ENCODE measurements at places on chromosomes 7 and 10. TPM values are rescaled to one million over a fixed set of nuclear protein-coding genes. Genes with fewer than 3 reads are reported as not detected.

Gene CALML5
- total RNA-seq, result not detected

- H3K4me3 ChIP-seq, result no peak overlapping the region
- no peak for DNase-seq
- H3K36me3 ChIP-seq, result no peaks in the 10 kb centered on the region
- H3K27me3 ChIP-seq, result no peaks in the 10 kb centered on the region
Observed at GRCh38 chr10:84290235-84290634, 38.2 kb upstream of the CCSER2 start.

Gene LRRC18
- total RNA-seq, result 1.5 TPM

Gene CYCS
- total RNA-seq, result 7.9 TPM

DNA sequence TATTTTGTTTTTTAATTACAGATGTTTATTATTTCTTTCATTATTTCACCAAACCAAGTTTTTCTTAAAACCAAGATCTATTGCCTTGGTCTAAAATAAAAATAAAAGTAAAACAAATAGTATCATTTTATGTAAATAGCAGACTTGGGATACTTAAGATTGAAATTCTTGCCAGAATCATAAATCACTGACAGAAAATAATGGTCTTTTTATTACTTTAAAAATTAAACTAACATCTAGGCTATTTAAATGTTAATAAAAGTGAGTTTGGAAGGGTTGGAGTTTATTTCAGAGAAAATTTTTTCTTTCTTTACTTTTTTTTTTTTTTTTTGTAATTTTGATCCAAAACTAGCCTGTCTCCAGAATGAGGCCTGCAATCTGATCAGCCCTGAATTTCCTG lies 568.0 kb upstream of the IGFBP3 start:
- H3K36me3 ChIP-seq, result no peaks in the 10 kb centered on the region
- H3K4me3 ChIP-seq, result no peak overlapping the region
- H3K4me1 ChIP-seq, result no peaks in the 10 kb centered on the region

Gene SPDYE2
- not detected for total RNA-seq

Gene MYO1G
- 31.5 TPM for total RNA-seq

DNA sequence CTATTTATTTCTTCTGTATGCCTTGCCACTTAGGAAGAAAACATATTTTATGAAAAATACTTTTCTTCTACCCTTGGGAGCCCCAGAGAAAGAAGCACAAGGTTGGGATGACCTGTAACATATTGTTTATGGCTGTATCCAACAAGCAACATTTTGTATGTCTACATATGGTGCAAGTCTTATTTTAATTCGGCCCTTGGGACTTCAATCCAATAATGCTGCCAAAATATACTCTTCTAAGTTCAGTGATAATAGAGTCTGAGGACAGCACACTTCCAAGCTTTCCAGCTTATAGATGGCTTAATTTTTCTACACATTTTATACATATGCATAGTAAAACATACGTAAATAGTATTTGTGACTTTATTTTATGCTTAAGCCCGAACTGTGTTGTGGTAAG lies 318.5 kb upstream of the SEMA3A start:
- H3K27ac ChIP-seq, result no peak overlapping the region
- no peak overlapping the region for H3K4me3 ChIP-seq
- no peaks in the 10 kb centered on the region for H3K27me3 ChIP-seq
- DNase-seq, result no peak

- H3K4me1 ChIP-seq, result no peaks in the 10 kb centered on the region
- DNase-seq, result peak; percentile 87
- H3K27ac ChIP-seq, result no peak overlapping the region
- H3K27me3 ChIP-seq, result no peaks in the 10 kb centered on the region
- no peak overlapping the region for H3K4me3 ChIP-seq
Observed at GRCh38 chr7:139490130-139490529, 6.7 kb upstream of the KLRG2 start.

DNA sequence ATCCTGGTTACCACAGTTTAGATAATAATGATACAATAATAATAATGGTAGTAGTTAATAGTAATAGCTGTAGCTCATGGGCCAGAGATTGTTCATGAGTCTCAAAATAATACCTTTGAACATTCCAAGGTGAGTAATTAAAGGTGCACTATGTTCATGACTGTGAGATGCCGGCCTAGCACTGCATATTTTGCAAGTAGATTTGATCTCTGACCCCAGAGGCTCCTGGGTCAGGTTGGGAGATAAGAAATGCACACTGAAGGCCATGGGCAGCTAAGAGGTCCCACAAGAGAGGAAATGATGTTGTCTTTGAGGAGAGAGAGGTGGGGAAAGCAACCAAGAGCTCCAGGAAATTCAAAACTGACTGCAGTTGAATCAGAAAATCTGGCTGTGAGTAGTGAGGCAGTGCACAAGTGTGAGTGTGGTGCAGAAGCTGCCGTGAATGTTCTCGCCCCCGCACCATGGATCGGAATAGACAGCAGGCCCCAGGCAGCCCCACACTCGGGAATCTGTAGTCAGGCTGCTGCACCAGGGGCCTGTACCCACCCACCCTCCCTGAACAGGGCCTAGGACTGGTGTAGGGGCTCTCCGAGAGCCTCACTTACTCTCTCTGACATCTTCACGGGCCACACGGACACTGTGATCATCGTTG lies 11.9 kb downstream of the CPXM2 start:
- no peak overlapping the region for H3K4me3 ChIP-seq
- no peak overlapping the region for H3K27ac ChIP-seq
- H3K36me3 ChIP-seq, result no peaks in the 10 kb centered on the region
- no peaks in the 10 kb centered on the region for H3K4me1 ChIP-seq
- H3K27me3 ChIP-seq, result no peaks in the 10 kb centered on the region
- no peak for DNase-seq

DNA sequence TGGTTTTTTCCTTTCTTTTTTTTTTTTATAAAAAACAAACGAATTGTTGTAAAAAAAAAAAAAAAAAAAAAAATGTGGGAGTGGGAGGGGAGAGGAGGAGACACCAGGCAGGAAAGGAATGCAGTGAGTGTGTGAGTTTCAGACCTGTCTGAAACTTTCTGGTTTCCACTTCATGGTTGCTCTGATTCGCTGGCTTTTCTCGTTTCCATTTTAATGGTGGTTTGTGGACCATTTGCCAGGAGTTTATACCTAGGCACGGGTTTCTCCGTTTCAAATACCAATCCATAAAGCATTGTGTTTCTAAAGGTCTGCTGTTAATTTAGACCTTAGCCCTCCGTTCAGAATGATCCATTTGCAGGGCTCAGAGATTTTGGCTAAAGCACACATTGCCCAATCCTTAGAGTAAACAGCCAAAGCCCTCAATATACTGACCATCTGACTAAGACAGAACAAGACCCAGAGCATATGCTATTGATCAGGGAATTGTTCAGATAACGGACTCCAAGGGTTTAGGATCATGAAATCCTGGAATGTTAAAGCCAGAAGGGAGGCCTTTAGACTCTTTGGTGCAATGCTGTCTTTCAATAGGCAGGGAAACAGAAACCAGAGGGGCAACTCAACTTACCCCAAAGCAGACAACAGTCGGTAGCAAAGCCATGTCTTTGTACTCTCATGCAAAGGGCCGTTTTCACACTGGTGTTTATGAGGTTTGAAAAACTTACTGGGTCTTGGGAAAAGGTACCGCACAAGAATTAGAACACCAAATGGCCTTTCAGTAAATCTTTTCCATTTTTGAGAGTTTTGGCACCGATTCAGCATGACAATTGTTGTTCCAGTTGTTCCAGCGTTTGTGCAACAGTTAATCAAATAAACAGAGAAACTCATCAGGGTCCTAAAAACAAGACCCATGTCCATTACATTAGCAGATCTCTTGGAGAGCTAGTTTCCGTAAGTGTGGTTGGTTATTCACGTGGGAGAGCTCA lies 94.3 kb upstream of the AGBL3 start:
- peak overlapping the region; percentile 33 for H3K4me3 ChIP-seq
- peaks cover 5% of the 10 kb centered on the region for H3K4me1 ChIP-seq
- no peaks in the 10 kb centered on the region for H3K27me3 ChIP-seq
- DNase-seq, result no peak
- H3K27ac ChIP-seq, result peak overlapping the region; percentile 13

Gene AKR1C2
- 38.9 TPM for total RNA-seq

DNA sequence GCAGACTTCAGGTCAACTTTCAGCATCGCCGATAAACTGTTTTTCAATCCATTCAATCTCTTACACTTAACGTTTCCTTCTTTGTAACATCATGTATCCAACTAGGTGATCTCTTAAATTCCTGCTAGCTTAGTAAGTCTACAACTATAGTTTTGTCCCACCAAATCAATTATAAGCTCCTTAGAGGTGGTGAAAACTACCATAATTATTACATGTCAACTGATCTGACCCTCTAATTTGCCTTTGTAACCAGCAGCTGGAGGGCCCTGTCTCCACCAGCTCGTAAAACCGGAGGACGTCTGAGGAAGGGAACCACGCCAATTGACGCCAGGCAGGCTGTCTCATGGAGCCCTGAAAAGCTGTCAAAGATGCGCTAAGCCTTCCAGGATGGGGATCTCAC lies 113.4 kb downstream of the ABCC2 start:
- H3K36me3 ChIP-seq, result peaks cover 30% of the 10 kb centered on the region
- H3K27me3 ChIP-seq, result no peaks in the 10 kb centered on the region
- no peak for DNase-seq
- H3K4me3 ChIP-seq, result no peak overlapping the region
- no peaks in the 10 kb centered on the region for H3K4me1 ChIP-seq

Gene TAC1
- not detected for total RNA-seq

- H3K27me3 ChIP-seq, result no peaks in the 10 kb centered on the region
- H3K4me1 ChIP-seq, result peaks cover 6% of the 10 kb centered on the region
- H3K36me3 ChIP-seq, result no peaks in the 10 kb centered on the region
- no peak for DNase-seq
- H3K4me3 ChIP-seq, result no peak overlapping the region
Observed at GRCh38 chr7:24652251-24652939, 79.1 kb downstream of the PALS2 start.

DNA sequence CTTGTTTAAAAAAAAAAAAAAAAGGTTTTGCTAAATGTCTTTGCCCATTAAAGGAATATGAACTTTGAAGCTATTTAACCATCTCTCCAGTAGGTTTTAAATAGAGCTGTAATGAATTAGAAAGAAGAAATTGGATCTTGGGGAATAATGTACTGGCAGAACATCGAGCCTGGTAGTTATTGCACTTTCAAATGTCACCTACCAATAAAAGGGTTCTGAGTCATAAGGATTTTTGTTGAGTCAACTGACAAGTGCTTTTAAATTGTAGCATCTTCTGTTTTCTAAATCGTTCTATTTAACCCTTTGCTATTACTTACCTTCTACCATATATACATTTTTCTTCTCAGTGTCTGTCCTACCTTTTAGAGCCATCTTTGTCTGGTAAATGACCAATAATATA lies 10.7 kb downstream of the CUTC start:
- H3K27me3 ChIP-seq, result no peaks in the 10 kb centered on the region
- no peak for DNase-seq
- H3K36me3 ChIP-seq, result peaks cover 39% of the 10 kb centered on the region
- no peak overlapping the region for H3K4me3 ChIP-seq
- H3K4me1 ChIP-seq, result no peaks in the 10 kb centered on the region

DNA sequence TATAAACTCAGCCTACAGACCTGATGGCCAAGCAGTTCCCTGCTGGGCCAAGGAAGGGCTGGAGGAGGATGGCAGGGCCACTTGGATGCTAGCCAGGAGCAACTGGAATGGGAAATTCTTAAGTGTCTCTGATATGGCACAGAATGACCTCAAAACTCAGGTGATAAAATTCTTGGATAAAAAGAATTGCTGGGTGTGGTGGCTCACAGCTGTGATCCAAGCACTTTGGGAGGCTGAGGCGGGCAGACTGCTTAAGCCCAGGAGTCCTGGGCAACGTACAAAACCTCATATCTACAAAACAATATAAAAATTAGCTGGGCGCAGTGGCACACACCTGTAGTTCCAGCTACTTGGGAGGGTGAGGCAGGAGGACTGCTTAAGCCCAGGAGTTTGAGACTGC lies 14.0 kb upstream of the PKD1L1 start:
- peaks cover 61% of the 10 kb centered on the region for H3K36me3 ChIP-seq
- DNase-seq, result no peak
- no peaks in the 10 kb centered on the region for H3K4me1 ChIP-seq
- no peaks in the 10 kb centered on the region for H3K27me3 ChIP-seq

- no peak overlapping the region for H3K27ac ChIP-seq
- no peak for DNase-seq
- no peak overlapping the region for H3K4me3 ChIP-seq
- H3K36me3 ChIP-seq, result no peaks in the 10 kb centered on the region
- peaks cover under 1% of the 10 kb centered on the region for H3K4me1 ChIP-seq
Observed at GRCh38 chr10:70849582-70850016, 33.9 kb downstream of the SGPL1 start.

Gene CARD11
- 6.5 TPM for total RNA-seq

DNA sequence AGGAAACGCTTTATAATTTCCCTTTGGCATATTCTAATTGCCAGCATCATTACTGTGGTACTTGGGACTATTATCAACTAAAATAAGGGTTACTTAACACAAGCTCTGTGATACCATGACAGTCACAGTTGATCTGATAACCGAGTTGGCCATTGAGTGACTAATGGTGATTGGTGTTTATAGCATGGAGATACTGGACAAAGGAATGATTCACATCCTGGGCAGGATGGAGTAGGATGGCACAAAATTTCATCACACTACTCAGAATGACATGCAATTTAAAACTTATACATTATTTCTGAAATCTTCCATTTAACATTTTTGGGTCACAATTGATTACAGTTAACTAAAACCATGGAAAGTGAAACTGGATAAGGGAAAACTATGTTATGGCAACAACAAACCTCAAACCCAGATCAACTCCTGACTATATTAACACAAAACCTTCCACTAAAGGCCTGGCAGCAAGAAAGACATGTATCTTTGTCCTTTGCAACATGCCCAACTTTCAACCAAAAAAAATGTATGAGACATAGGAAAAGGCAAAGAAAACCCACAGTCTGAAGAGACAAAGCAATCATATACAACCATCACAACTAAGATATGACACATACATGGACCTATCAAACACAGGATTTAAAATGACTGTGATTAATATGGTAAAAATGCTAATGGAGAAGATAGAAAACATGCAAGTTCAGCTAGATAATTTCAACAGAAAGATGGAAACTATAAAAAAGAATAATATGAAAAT lies 208.5 kb upstream of the NRP1 start:
- DNase-seq, result no peak
- H3K4me3 ChIP-seq, result no peak overlapping the region
- no peaks in the 10 kb centered on the region for H3K27me3 ChIP-seq
- H3K36me3 ChIP-seq, result no peaks in the 10 kb centered on the region
- H3K27ac ChIP-seq, result no peak overlapping the region

GRCh38 chr7:104137971-104138370 lies 69.8 kb downstream of the ORC5 start:
- no peak for DNase-seq
- H3K4me1 ChIP-seq, result no peaks in the 10 kb centered on the region
- peaks cover 48% of the 10 kb centered on the region for H3K36me3 ChIP-seq
- no peak overlapping the region for H3K27ac ChIP-seq
- H3K27me3 ChIP-seq, result no peaks in the 10 kb centered on the region

GRCh38 chr10:62022830-62023229 lies 121.3 kb downstream of the ARID5B start:
- DNase-seq, result no peak
- no peak overlapping the region for H3K27ac ChIP-seq
- H3K36me3 ChIP-seq, result no peaks in the 10 kb centered on the region
- peaks cover 23% of the 10 kb centered on the region for H3K4me1 ChIP-seq
